ENCODE measurements at places on chromosomes 1 and 21.

DNA sequence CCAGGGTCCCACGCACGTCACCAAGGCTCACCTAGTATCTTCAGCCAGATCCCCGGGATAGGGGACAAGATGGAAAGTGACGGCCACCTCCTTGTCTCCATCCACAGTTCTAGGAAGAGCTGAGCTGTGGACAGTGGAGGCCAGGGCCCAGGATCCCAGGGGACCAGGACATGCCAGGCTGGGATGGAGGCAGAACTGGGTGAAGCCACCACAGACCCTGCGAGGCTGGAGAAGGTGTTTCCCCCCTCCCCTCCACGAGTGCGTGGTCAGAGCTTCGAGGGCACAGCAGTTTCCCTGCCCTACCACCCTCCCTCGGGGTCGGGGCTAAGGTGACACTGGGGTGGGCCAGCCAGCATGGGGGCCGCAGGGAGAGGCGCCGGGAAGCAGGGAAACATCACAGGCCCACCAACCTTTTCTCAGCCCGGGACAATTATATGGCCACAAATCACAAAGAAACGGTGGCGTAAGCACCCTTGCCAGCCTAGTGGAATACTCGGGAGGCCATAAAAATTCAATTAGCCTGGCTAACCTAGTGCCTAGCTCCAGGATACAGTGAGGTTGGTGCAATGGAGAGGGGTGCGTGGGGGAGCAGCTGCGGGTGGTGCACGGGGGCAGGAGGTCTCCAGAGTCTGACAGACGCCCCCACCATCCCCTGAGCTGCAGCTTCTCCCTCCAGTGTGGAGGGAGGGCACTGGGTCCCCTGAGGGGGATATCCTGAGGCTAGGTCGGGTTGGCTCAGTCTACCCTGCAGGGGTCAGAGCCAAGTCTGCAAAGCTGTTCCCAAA, 13.4 kb downstream of the DRAXIN start:
- DNase-seq: no peak

DNA sequence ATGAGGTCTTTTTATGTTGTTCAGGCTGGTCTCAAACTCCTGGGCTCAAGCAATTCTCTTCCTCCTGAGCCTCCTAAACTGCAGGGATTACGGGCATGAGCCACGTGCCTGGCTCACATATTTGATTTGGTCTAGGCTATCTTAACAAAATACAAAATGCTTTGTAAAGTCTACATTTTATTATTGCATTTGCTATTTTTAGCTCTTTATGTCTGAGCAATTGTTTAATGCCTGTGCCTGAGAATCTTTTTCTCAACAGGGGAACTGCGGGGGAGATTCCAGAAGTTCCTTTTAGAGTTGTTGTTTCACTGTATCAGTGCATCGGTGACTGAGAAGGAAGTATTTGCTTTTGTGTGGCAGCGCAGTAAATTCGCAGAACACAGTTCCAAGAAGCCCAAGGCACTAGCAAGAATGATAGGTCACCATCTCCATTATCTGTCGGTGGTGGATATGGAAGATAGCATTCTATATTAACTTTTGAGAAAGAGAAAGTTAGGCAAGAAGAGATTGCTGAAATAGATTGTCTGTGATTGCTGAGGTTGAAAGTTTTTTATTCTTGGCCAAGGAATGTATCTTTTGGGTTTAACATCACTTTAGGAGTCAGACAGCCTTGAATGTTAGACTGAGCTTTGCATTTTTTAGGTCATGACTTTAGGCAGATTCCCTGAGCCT, 167.3 kb downstream of the PDE4B start:
- DNase-seq: no peak

DNA sequence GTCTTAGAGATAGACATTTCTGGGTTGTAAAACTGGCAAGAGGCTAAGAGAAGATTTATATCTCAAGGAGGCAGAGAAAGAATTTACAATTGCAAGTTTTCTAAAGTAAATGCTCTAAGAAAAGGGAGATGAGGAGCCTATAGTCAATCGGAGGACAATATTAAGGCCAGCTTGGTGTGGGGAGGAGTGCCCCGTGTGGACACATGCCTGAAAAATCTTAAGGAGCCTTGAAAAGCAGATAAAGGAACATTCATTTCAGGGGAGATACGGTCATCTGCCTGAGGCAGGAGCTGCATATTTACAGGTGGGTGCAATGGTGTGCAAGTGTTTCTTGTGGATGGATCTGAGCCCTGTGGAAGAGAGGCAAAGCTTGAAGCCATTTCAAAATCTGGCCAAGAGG, 25.6 kb downstream of the FCRL2 start:
- DNase-seq: no peak

DNA sequence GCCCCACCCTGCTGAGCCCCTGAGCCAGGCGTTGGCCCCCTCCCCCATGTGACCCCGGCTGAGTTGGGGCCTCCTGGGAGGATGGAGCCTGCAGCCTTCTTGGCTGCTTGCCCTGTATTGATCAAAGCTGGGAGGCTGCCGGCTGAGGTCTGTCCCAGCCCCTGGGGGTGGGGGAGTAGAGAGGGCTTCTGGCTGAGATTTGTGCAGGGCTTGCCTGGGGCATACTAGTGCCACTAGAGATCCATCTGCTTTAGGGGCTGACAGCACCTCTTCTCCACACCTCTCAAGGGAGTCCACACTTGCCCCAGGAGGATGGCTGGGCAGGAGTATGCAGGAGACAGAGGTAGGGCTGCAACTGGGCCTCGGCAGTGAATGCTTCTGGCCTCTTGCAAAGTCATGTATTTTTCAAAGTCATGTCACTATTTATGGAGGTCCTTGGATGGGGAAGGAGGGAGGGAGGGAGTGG, 53.6 kb upstream of the SSBP3 start:
- no peak for DNase-seq

- no peak for DNase-seq
Observed at GRCh38 chr1:39046613-39047210, 20.6 kb downstream of the NDUFS5 start.

- no peak for DNase-seq
Observed at GRCh38 chr1:45623972-45624371, at the start of gene CCDC17. TSS of gene CCDC17 (minus strand) at chr1:45624054. CDS start at chr1:45623909, 145 bp downstream.

DNA sequence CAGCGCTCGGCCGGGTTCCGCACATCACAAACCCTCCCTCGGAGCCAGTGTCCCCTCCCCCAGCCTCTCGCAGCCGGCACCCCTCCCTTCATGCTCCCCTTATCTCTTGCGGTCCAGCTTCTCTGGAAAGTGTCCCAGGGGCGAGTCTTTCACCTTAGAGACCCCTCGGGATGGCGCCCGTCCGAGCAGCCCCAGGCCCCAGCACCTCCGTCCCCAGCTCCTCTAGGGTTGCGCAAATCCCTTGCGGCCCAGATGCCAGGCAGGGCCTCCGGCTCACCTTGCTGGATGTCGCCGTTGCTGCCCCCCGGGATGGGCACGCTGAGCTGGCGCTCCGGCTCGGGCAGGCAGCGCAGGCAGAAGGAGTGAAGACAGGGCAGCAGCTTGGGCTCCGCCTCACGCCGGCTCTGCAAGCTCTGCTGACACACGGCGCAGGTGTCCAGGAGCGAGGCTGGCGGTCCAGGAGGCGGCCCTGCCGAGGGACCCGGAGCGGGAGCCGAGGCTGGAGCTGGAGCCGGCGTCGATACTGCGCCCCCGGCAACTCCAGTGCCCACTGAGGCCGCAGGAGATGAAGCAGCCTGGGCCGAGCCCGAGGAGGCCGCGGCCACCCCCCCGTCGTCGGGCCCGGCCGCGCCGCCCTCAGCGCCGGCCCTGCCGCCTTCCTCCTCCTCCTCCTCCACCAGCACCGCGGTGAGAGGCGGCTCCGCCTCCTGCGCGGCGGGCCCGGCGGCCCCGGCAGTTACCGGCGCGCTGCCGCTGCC, 550 bp downstream of the TRIM33 start:
- no peak for DNase-seq

DNA sequence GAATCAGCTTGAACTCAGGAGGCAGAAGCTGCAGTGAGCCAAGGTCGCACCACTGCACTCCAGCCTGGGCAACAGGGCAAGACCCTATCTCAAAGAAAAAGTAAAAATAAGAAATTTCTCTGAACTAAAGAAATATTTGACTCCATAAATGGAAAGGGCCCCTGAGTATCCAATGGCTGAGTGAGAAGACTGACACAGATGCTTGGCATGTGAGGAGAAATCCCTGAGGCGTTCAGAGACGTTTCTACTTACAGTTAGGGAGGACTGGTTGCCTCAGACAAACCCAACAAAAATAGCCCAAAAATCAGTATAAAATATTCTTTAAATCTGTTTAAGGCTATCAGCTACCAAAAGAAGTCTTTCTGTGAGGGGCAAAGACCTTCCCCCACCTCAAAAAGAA, 3.0 kb upstream of the SUMO3 start:
- no peak for DNase-seq

- no peak for DNase-seq
Observed at GRCh38 chr1:87840767-87841166, 512.1 kb downstream of the LMO4 start.

GRCh38 chr1:224377676-224378006, 21.0 kb downstream of the CNIH4 start:
- DNase-seq: peak; percentile 59

GRCh38 chr1:155094622-155094948, 15.9 kb downstream of the EFNA3 start:
- no peak for DNase-seq

- DNase-seq: peak; percentile 74
Observed at GRCh38 chr1:26786437-26787380, 1.0 kb upstream of the PIGV start.

GRCh38 chr1:15755021-15755645, 3.5 kb upstream of the FBLIM1 start:
- no peak for DNase-seq

GRCh38 chr21:27244776-27245175, 277.9 kb upstream of the ADAMTS5 start:
- no peak for DNase-seq

DNA sequence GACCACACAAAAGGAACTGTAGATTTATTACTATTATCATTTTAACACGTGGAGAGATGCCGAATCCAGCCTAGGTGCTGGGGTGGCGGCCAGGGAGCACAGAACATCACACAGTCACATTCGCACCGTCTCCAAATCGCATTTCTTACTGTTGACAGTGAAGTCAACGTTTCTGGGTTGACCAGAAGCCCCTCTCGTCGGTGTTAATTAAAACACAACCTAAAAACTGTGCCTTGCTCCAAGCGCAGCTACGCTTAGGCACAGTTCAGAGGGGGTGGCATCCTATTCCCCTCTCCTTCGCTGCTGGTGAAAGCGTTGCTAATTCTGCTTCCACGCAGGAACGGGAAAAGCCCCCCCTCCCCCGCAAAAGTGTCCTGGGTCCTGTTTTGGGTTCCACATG, 4.1 kb downstream of the RIPK4 start:
- no peak for DNase-seq

GRCh38 chr1:7726623-7727022, 44.5 kb upstream of the VAMP3 start:
- no peak for DNase-seq

- no peak for DNase-seq
Observed at GRCh38 chr21:14690886-14691285, 144.8 kb upstream of the SAMSN1 start.

DNA sequence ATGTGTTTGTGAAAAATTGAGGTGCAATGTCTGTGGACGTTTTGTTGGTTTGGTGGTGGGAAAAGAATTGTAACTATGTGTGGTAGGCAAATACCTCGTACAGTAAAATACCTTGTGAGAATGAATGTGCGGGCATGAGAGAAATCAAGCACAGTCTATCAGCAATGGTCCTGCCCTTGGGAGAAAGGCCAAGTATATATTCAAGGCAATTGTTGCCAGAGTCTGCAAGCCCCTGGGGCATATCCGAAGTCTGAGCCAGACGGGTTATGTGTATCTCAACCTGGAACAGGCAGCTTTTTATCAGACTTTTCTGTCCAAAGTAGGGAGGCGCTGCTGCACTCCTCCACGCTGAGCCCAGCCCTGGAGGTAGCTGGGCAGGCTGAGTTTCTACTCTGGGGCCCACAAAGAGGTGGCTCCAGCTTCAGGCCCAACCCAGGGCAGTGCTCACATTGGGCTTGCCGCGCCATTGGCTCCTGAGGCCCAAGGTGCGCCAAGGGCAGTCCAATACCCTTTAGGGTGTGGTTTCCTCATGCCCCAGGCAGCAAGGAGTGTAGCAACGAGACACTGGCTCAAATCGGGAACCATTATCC, 9.4 kb upstream of the GNL2 start:
- no peak for DNase-seq

DNA sequence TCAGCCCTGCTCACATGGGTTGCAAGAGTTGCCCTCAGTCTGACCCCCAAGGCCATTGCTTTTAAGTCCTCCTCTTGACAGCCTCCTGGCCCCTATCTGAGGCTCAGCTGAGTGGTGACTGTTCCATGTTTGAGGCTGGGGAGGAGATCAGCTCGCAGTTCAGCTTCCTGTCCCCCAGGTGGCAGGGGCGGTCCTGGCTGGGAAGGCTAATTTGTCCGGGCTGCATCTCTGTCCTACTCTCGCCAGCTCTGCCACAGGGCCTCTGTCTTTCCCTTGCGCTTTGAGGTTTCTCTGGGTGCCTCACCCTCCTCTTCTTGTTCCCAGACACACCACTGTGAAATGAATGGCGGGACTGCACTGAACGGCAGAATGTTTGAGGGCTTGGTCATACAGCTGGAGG, 157.3 kb downstream of the KCNJ6 start:
- DNase-seq: peak; percentile 29

GRCh38 chr21:41759926-41760325, 6.9 kb downstream of the RIPK4 start:
- DNase-seq: no peak

- DNase-seq: peak; percentile 88
Observed at GRCh38 chr21:46661211-46661625, 25.7 kb downstream of the PRMT2 start.

DNA sequence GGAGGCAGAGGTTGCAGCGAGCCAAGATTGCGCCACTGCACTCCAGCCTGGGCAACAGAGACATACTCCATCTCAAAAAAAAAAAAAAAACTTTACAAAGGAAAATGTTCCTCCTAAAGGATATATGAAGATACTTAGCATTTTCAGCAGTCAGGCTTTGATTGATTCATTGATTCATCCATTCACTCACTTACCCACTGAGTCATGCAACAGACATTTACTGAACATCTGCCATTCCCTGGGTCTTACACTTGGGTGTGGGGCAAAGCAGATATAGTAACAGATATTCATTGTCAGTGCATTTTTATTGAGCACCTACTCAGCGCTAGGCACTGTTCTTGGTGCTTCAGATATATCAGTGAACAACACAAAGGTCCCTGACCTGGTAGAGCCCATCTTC, 5.6 kb upstream of the LACTBL1 start:
- DNase-seq: no peak

DNA sequence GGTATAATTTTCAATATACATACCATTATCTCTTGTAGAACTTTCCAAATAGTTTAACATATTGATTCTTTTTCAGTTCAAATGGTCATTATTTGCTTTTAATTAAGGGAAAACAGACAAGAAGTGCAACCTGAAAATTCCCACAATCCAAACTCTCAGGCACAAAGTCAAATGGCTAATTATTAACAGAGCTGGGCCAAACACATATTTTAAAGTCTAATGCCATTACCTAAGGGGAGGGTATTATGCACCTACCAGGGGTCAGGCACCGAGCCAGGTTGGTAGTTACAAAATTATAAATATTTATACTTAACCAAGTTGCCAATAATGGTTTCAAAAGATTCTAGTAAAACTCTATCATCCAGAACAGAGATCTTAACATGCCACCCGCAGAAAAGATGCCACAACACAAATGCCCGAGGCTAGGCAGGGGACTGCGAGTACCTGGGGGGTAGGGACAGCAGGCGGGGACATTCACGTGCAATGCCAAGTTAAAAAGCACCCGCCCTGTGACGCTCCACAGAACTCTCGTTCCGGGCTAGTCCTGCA, 15.0 kb downstream of the LBR start:
- no peak for DNase-seq
